Muscle of leg (tissue), 16 donors: ENCODE measurements at places on chromosomes 5 and 9. TPM values are rescaled to one million over a fixed set of nuclear protein-coding genes. Genes with fewer than 3 reads are reported as not detected.

Gene GPR150
- 0.09 TPM for total RNA-seq

Gene TSLP
- total RNA-seq = 0.09 TPM

- no peak for DNase-seq
- H3K27ac ChIP-seq = no peak overlapping the region
- no peaks in the 10 kb centered on the region for H3K27me3 ChIP-seq
- H3K4me3 ChIP-seq = no peak overlapping the region
These were observed 425.3 kb downstream of the CSNK1G3 start for GRCh38 chr5:123937230-123937629.

GRCh38 chr5:88691230-88691582 is 191.8 kb downstream of the MEF2C start:
- peaks cover 95% of the 10 kb centered on the region for H3K27me3 ChIP-seq
- H3K36me3 ChIP-seq = no peaks in the 10 kb centered on the region
- no peak overlapping the region for H3K4me3 ChIP-seq

GRCh38 chr5:10031817-10032216 is 217.9 kb downstream of the ATPSCKMT start:
- no peaks in the 10 kb centered on the region for H3K36me3 ChIP-seq
- no peaks in the 10 kb centered on the region for H3K27me3 ChIP-seq
- no peak for DNase-seq
- no peaks in the 10 kb centered on the region for H3K4me1 ChIP-seq
